ENCODE measurements at places on chromosomes 11 and 22.

DNA sequence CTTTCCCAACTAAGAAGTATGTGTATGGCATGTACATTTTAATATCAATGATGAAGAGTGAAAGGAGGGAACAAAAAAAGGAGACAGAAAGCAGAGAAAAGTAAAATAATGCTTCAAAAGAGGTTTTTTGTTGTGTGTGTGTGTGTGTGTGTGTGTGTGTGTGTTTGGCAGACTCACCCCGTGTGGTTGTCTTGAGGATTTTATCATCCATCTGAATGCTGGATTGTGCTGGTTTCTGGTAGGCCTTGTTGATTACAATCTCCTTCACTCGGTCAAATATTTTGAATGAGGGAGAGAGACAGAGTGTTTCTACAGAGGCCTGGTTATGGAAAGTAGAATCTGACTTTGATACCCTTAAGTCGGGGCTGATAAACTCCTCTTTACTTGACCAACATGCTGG, 128.5 kb downstream of the ENTHD1 start:
- DNase-seq, result no peak

DNA sequence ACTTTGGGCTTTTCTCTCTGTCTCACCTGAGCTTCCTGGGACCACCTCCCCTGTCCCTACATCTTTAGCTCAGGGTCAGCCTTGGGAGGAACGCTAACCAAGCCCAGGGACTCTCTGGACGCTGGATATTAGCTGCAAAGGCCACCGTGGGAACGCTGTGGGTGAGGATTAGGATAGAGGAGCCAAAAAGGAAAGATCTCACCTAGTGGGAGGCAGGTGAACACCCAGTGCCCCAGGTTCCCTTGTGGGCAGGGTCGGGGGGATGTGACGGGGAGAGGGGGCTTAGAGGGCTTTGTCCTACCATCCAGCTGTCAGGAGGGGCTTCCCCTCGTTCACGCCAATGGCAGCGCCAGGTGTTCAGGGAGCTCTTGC, 50.2 kb downstream of the LINC01488 start:
- DNase-seq, result no peak

- no peak for DNase-seq
Measured at GRCh38 chr11:87444993-87445392, 407.3 kb downstream of the TMEM135 start.

- DNase-seq, result no peak
Measured at GRCh38 chr11:113184498-113184897, 129.9 kb upstream of the TTC12 start.

- DNase-seq, result no peak
Measured at GRCh38 chr22:50173311-50173982, 2.9 kb downstream of the PANX2 start.

DNA sequence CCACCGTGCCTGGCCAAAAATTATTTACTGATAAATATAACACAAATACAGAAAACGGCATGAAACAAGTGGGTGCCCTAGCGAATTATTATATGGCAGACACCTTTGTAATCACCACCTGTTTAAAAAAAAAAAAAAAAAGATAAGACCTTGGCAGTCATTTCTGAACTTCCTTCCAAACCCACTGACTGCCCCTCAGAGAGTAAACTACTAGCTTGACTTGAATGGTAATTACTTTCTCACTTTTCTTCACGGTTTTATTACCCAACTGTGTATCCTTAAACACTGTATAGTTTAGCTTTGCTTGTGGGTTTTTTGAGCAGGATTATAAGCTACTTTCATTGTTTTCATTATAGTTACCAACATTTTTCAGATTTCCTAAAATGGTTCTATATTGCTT, 23.7 kb downstream of the SFI1 start:
- DNase-seq, result no peak

- no peak for DNase-seq
Measured at GRCh38 chr11:17972987-17973386, 39.9 kb downstream of the SERGEF start.

GRCh38 chr11:62337303-62338181, at the start of gene ASRGL1:
Gene ASRGL1 (plus strand): TSS chr11:62337448. CDS start chr11:62337978, 530 bp downstream.
- DNase-seq, result peak; percentile 67

GRCh38 chr11:43830928-43831440, 49.6 kb upstream of the ALKBH3 start:
- peak; percentile 47 for DNase-seq

DNA sequence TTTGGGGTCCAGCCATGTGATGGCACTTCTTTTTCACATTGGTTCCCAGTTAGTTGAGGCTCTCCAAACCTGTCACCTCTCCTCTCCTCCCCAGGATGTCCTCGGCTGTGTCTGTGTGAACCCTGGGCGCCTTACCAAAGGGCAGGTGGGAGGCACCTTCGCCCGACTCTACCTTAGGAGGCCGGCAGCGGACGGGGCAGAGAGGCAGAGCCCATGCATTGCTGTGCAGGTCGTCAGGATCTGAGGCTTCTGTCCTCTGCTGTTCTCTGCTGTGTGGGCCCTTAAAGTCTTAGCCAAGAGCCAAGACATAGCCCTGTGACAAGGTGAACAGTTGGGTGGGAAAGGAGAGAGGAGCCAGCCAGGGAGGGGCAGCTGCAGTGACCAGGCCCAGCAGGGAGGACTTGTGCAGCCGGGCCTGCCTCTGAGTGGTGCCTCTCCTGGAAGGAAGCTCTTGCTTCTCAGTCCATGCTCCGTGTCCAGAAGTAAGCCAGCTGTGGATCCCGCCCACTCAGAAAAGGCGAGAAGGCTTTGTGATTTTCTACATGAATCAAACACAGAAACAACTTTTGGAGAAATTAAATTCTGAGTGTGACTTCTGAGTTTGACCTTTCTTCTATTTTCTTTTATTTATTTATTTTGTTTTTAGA, 17.5 kb upstream of the CDC42EP2 start:
- DNase-seq, result no peak

DNA sequence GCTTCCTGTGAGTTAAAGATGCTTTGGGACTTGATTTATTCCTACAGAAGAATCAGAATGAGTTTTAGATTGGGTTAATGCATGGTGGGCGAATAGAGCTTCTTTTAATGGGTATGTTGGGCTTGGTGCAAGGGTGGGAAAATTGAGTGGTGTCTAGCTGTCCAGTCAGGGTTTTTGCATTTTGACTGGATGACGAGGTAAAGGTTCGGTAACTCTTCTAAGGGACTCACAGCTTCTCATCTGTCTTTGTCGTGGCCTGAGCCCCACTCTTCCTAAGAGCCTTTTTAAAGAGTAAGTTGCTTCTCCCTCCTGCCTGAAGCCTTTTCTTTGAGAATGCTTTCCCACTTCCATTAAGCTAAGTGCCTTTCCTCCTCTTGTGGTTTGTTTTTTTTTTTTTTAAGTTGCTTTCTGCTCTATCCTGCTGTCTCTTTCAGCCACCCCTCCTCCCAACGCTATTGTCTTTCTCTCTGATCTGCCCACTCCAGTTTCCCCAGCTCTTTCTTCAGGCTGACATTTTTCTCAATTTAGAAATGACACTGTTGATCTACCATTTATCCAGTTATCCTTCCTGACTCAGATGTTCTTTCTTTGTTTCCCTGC, 1.1 kb downstream of the DPF2 start:
- no peak for DNase-seq

DNA sequence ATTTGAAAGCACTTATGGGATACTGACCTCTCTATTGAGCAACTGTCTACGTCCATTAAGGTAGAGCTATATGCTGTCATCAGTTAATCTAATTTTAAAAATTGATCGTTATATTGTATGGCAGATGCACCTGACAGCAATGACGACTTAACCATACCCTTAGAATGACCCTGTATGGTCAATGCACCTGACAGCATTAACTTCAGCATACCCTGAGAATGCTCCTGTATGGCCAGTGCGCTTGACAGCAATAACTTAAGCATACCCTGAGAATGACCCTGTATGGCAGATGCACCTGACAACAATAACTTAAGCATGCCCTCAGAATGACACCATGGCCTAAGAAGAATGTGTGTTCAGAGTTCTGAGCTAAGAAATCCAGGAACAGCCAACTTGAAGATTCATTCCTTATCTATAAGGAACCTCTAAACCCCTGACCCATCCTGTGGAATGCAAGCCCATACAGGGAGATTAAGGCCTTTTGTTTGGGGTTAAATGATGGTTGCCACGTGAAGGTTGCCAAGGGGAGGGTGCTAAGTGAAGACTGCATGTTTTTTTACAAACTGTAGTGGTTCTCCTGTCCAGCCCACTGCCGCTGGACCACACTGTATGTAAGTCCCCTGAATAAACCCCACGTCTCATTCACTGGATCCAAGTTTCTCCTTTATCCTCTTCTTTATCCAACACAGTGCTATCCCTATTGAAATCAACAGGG, 138.3 kb downstream of the GUCY1A2 start:
- DNase-seq, result no peak

DNA sequence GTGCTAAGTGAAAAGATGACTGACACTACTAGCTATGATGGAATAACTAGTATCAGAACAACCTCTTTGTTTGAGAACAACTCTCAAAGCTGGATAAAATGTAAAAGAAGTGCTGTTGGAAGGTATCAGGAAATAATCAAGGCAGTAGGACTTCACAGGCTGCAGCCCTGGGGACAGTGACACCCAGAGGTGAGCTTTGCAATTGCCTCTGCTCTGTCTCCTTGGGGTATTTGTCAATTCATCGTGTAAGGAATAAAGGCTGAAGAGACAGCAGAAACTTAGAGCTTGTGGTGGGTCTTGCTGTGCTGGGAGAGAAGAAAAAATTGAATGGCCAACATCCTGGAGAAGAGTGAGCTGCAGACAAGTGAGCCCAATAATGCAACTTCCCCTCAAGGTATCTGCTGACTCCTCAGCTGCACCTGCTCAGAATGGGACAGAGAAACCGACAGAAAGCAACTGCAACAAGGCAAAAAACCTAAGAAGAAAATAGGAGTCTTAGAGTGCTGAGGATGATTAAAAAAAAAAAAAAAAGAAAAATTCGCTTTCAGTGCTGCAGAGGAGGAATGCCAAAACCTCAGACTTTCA, 141.1 kb downstream of the RCN1 start:
- DNase-seq, result peak; percentile 6

DNA sequence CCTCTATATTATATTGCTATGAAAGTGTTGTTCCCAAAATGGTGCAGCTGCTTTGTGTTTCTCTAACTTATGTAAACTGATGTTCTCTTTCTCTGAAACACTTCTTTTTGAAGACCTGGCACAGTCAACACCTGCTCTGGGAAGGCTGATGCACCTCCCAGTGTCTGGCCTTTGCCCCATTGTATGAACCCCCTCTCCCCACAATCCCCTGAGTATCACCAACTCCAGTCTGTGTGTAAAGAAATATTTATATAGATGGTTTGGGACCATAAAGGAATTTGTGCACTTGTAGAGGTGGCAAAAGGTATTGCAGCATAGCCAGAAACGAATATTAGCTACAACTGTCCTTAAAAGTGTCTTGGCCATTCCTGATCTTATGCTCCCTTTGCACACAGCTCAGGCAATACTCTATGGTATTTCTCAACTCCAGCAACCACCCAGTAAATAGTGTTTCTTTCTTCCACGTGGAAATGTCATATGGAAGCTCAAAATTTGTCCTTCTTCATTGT, 365.2 kb upstream of the DDI1 start:
- DNase-seq, result no peak

DNA sequence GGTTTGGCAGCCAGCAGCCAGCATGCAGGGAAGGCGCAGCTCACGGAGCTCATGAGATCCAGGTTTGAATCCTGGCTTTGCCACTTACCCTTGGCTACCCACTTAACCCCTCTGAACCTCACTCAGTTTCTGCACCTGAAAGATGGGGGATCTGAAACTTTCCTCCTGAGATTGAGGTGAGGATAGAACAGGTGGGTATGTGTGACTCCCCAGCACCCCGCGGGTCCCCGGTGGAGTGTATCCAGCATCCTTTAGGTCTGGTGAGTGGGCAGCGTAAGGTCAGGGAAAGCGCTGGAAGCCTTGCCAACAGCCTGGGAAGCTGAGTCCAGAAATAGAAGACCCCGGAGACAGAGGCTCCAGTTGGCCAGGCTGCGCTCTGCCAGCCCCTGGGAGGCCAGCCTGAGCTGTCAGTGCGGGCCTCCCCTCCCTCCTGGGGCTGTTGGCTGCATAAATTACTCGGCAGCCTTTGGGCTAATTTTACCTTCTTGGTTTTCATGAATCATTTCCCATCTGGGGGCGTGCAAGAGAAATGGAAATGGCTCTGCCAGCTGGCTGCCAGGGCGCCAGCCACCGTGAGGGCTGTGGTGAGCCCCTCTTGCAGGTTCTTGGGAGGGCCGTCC, 17.6 kb downstream of the PRDM11 start:
- no peak for DNase-seq

DNA sequence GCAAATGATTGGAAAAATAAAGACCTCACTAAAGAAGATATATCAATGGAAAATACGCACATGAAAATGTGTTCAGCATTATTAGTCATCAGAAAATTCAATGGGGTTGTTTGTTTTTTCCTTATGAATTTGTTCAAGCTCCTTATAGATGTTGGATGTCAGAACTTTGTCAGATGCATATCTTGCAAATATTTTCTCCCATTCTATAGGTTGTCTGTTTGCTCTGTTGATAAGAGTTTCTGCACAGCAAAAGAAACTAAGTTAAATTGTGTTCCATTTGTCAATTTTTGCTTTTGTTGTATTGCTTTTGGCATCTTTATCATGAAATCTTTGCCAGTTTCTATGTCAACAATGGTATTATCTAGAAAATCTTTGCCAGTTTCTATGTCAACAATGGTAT, 633.9 kb upstream of the CHORDC1 start:
- DNase-seq, result no peak

DNA sequence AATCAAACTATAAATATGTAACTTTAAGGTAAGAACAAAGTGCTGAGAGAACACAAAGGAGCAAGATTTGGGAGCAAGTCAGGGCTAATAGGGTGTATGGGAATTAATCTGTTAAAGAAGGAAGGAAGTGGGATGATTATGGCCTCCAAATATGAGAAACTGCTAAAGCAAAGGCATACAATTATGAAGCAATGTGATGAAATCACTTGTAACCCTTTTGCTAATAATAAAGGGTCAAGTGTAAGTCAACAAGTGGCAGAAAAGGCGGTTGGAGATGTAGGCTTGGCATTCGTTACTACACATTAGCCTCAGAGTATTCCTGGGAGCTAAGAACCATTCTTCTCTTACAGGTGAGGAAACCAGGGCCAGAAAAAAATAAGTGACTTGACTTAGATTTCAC, 1002.3 kb upstream of the TENM4 start:
- no peak for DNase-seq

- DNase-seq, result no peak
Measured at GRCh38 chr11:94586978-94587377, 19.8 kb downstream of the PIWIL4 start.

DNA sequence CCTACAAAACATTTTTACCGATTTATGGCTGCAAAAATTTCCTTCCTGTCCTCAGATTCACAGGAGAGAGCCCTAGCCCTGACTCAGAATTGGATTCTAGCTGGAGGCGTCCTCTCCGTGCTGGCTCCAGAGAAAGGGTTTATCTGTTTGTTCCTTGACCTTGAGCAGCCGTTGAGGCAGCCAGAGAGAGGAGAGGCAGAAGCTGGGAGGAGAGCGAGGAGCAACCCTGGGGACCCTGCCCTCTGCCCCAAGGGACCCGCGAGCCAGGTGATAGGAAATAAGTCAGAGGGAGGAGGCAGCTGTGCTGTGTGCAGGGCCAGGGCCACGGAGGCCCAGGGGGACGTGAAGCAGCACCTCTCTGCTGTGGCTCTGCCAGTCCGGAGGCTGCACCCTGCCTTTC, 75.6 kb downstream of the IGLL1 start:
- DNase-seq, result no peak

GRCh38 chr22:22929381-22930221, 42.0 kb downstream of the IGLL5 start:
- no peak for DNase-seq
